ENCODE measurements at places on chromosomes 16 and 17.

DNA sequence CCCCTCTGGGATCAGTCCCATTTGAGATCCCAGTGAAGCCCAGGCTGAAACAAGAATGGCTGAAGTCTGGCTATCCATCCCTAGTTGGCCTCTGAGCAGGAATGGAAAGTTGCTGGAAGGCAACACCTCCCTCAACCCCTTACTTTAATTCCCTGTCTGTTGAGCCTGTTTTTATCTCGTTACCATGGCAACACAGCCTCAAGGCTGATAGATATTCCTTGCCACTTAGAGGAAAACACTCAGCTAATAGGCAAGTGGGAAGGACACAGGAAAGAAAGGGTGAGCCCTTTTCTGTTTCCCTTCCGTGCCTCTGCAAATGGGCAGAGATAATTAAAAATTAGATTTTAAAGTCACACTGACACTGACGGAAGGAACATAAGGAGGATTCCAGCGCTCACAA lies 75.5 kb upstream of the CLEC3A start:
- no peak for DNase-seq

GRCh38 chr16:3256866-3257465 lies 533 bp upstream of the MEFV start:
- no peak for DNase-seq

DNA sequence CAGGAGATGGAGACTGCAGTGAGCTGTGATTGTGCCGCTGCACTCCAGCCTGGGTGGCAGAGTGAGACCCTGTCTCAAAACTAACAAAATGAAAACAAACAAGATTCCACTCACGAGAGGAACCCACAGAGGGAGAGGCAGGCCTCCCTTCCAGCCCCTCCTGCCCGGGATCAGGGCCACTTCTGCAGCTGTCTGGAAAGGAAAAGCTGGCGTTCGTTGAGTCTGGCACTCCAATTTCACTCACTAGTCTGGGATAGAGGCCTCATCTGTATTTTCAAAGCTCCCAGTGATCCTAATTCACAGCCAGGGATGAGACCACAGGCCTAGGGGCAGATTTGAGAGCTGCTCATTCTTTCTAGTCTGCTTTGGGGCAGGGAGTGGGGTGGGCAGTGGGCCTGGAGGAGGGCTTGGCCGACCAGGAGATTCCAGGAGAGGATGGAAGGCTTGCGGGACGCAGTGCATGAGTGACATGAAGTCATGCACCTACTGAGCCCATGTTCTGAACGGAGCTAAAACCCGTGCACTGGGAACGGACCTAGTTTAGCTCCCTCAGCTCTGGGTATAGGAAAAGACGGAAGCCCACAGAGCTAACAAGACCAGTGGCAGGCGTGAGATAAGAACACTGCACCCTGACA lies 54.0 kb downstream of the COTL1 start:
- no peak for DNase-seq

DNA sequence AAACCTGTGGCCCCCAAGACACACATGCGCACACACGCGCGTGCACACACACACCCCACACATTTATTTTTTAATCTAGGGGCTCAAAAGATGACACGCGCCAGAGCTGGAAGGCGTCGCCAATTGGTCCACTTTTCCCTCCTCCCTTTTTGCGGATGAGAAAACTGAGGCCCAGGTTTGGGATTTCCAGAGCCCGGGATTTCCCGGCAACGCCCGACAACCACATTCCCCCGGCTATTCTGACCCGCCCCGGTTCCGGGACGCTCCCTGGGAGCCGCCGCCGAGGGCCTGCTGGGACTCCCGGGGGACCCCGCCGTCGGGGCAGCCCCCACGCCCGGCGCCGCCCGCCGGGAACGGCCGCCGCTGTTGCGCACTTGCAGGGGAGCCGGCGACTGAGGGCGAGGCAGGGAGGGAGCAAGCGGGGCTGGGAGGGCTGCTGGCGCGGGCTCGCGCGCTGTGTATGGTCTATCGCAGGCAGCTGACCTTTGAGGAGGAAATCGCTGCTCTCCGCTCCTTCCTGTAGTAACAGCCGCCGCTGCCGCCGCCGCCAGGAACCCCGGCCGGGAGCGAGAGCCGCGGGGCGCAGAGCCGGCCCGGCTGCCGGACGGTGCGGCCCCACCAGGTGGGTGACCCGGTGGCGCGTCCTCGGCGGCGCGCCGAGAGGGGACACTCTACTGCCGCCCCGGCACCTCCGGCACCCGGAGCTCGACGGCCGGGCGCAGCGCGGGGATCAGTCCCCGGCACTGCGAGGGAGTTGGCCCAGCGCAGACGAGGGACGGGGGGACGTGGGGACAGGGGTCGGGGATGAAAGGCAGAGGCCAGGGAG lies at the start of gene STAT5A:
Gene STAT5A, plus strand, starts transcription at position 522 of the 826 bp plus-strand sequence. CDS start 914 bp downstream, outside the sequence.
- DNase-seq, result no peak

GRCh38 chr17:61205931-61206330 lies 193.7 kb upstream of the TBX2 start:
- DNase-seq, result no peak

DNA sequence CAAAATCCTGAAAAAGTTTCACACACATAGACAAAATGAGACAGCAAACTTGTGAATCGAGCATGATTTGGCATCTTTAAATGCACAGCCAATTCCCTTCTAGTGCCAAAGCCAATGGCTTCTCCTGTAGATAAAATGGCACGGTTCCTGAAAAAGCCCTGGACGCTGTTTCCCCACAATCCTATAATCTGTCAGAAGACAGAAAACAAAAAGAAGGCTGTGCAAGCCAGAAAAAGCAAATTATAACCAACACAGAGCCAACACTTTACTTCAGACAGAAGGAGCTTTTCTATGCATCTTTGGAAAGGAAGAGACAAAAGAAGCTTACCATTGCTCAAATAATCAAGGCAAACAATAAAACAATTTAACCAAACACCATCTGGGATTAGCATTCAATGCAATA lies 23.8 kb downstream of the FAM222B start:
- DNase-seq, result no peak

DNA sequence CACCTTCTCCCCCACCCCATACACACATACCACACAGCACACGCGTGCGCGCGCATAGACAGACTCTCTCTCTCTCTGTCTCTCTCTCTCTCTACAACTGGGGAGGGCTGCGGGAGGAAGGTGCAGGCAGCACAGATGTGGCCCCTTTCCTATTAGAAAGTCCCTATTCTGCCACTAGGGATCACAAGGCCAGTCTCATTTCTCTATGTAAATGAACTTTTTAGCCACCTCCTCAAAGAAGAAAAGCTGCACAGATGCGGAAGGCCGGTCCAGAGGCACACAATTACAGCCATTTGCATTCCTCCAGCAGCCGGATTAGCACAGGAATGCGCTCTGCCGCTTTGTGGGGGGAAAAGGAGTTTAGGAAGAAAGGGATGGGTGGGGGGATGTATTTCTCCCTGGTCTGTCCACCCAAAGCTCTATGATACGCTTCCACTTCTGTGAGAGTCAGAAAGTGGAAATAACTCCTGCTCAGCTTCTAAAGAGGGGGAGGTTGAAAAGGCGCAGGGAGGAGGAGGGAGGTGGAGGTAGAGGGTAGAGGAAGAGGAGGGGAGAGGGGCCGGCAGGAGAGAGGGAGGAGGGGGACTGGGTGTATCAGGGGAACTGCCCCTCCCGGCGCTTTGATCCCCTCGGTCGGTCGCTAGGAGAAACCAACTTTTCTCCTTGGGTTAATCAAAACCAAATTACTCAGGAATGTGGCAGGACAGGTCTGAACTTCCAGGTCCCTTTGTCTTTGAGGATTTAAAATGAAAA lies 11.7 kb downstream of the ZFHX3 start:
- no peak for DNase-seq
